Stimulated activated CD4-positive, alpha-beta T cell treated with anti-CD3 and anti-CD28 coated beads, Interleukin-1b, Interleukin-23, amount 100 ng/mL, for 24 hours (primary cell): ENCODE measurements at places on chromosomes 16 and 17.

DNA sequence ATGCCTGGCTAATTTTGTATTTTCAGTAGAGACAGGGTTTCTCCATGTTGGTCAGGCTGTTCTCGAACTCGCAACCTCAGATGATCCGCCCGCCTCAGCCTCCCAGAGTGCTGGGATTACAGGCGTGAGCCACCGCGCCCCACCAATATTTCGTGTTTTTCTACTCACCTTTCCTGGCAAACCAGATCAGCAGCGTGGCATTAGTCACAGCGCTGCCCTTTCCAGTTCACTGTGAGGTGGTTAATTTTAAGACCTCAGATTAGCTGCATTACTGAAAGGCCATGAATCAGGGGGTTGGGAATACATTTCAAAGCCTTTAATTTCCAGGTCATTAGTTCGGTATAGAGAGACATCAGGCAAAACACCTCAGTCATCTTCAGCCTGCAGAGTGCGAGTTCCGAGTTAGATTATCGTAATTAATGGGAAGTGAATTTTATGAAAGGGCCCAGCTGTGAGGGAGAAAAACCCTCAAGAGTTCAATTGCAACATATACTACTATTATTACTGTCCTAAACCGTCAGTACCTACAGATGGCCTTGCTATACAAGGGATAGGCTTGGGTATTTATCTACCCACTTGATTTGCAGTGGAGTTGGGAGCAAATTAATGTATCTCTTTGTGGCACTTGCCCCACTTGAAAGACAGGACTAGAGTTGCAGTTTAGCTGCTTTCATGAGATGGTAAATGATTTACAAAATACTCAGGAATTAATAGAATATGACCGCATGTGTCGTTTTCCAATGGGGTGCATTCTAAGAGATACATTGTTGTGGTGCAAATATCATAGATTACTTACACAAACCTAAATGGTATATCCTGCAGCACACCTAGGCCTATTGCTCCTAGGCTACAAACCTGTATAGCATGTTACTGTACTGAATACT lies 2.1 kb upstream of the USP32 start:
- DNase-seq: no peak

DNA sequence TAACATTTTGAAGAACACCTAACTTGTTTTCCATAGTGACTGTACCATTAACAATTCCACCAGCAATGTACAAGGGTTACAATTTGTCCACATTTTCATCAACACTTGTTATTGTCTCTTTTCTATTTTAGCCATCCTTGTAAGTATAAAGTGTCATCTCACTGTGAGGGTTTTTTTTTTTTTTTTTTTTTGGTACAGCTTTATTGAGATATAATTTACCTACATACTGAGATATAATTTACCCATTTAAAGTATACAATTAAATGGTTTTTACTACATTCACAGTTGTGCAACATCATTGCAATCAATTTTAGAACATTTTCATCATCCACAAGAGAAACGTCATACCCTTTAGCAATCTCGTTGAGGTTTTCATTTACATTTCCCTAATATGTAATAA lies 17.9 kb upstream of the TMIGD1 start:
- no peak for DNase-seq

DNA sequence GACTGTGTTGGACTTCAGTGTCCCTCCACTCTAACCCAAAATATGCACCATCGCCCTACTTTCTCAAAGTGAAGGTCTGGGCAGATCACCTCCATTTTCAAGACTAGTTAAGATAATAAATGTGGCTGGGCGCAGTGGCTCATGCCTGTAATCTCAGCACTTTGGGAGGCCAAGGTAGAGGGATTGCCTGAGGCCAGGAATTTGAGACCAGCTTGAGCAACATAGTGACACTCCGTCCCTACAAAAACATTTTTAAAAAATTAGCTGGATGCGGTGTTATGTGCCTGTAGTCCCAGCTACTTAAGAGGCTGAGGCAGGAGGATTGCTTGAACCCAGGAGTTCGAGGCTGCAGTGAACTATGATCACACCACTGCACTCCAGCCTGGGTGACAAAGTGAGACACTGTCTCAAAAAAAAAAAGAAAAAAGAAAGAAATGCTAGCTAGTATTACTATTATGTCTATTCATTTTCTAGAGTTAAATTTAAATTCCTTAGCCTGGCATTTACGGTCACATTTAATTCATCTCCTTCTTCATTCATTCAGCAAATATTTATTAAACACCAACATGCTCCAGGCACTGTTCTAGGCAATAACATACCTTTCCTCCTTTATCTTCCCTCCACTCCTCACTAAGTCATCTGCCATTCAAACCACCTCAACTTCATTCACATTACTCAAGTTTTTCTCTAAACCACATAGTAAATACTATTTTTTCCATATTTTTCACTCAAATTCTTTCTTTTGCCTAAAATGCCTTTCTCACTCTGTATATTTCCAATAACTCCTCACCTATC lies 96.1 kb upstream of the XYLT1 start:
- no peak for DNase-seq

DNA sequence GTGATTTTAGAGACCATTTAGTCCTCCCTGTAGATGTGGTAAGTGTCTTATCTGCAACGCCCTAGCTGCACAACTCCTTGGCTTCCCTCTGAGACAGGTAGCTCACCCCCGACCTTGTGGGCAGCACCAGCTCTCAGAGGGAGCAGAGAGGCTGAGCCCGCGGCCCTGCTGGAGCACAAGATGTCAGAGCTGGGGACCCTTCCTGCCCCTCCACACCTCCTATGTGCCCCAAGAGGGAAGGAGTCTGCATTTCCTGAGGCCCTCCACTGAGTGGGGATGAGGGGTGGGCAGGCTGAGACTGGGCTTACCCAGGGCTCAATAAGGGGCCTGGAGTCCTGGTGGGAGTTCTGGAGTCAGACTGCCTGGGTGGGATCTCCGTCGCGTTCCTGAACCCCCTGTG lies 12.2 kb upstream of the ADGRG1 start:
- DNase-seq: no peak

DNA sequence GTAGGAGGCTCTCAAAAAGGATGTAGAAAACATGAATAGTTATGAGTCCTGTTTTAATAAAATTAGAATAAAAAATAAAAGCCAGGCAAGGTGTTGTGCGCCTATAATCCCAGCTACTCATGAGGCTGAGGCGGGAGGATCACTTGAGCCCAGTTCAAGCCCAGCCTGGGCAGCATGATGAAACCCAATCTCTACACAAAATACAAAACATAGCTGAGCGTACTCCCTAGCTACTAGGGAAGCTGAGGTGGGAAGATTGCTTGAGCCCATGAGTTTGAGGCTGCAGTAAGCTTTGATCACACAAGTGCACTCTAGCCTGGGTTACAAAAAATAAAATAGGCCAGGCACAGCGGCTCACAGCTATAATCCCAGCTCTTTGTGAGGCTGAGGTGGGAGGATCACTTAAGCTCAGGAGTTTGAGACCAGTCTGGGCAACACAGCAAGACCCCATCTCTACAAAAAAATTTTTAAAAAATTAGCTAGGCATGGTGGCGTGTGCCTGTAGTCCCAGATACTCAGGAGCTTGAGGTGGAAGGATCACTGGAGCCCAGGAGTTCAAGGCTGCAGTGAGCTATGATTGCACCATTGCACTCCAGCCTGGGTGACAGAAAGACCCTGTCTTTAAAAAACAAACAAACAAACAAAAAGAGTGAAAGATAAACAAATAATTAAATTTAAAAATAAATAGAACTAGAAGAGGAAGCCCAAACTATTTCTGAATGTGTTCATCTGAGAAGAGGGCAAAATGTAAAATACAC lies 17.2 kb upstream of the PRM1 start:
- no peak for DNase-seq

DNA sequence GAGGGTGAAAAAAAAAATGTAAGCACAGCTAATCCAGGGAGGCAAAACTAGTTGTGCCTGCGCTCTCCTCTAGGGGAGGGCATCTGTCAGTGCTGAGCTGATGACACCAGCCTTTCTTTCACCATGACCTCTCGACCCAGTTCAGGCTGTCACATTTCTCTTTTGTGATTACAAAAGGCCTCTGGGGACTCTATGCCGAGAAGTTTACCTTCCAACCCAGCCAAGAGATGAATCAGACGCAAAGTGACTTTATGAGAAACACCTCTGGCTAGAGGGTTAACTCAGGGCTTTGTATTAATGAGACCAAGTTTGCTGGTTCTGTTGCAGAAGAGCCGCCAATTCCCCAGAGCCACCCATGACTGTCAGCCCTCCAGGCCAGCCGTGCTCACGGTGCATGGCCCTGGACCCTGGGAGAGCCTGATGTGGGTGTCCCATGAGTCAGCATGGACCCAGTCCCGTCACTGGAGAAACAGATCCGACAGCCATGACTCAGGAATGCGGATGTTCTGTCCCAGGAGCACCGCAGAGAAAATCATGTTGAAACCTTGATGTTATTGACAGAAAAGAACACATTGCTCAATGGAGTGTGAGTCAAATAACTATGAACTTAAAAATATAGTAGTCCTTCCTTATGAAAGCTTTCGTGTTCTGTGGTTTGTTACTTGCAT lies 437.2 kb downstream of the HS3ST3B1 start:
- DNase-seq: no peak

- DNase-seq: no peak
Observed at GRCh38 chr17:9932491-9932890, 27.4 kb upstream of the RCVRN start.

GRCh38 chr17:82229698-82230608 lies 1.1 kb downstream of the SLC16A3 start:
- DNase-seq: no peak

GRCh38 chr16:56669005-56669839 lies at the start of gene MT1H:
MT1H (plus strand) TSS chr16:56669814; CDS start chr16:56669885, 71 bp downstream.
- no peak for DNase-seq

DNA sequence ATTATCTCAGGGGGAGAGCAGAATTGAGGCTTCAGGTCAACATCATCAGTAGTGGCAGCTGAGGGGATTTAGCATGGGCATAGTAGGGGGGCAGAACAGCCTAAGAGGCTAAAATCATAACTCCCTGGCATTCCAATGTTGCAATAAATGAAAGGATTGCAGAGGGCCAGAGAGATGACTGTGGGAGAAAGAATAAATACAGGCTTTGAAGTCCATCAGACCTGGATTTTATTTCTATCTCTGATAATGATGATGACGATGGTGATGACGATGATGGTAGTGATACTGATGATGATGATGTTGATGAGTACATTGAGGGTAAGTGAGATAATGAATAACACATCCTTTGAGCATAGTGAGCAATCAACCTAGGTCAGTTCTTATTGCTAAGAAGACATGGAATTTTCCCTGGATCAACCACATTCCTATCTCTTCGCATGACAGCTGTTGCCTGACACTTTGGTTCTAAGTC lies 107.4 kb upstream of the CDH11 start:
- no peak for DNase-seq

GRCh38 chr16:66004699-66005098 lies 361.8 kb upstream of the CDH5 start:
- DNase-seq: no peak

DNA sequence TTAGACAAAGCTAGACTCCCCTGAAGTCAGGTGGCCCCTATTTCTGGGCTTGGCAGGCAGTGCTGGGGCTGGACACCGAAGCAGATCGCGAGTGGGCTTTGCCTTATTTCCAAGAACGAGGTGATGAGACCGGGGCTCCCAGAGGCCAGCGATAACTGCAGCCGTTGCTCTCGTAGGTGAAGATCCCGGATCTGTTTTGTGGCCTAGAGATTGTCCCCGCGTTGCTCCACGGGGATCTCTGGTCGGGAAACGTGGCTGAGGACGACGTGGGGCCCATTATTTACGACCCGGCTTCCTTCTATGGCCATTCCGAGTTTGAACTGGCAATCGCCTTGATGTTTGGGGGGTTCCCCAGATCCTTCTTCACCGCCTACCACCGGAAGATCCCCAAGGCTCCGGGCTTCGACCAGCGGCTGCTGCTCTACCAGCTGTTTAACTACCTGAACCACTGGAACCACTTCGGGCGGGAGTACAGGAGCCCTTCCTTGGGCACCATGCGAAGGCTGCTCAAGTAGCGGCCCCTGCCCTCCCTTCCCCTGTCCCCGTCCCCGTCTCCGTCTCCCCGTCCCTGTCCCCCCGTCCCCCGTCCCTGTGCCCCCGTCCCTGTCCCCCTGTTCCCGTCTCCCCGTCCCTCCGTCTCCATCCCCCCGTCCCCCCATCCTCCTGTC lies 1.5 kb upstream of the TBCD start:
- no peak for DNase-seq

DNA sequence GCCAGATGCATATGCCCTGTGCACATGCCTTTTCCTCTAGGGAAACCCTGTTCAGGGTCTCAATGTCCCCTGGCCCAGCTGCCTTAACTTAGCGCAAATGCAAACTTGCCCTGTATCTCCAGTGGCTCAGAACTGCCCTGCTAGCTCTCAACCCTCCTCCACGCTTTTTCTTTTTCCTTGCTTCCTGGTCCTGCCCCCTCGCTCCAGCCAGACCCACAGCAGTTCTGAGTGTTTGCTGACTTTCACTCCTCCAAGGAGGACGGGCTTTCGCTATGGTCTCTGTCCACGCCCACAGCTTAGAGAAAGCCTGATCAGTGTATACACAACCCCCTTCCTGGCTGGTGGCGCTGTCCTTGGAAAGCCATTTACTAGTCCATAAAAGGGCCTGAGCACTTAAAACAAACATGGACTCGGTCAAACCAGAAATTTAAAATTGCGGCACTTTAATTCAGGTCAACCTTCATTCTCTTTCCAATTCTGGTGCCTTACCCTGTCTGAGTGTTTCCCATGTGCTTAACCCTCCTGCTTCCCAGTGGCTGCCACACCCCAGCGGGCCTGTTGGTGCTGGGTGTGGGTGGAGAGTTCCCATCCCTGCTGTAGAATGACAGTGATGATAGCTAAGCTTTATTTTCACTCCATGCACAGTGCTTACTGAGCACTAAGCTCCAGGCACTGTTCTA lies 15.6 kb upstream of the TMEM98 start:
- no peak for DNase-seq

- no peak for DNase-seq
Observed at GRCh38 chr16:75127713-75128415, 11.3 kb upstream of the LDHD start.

DNA sequence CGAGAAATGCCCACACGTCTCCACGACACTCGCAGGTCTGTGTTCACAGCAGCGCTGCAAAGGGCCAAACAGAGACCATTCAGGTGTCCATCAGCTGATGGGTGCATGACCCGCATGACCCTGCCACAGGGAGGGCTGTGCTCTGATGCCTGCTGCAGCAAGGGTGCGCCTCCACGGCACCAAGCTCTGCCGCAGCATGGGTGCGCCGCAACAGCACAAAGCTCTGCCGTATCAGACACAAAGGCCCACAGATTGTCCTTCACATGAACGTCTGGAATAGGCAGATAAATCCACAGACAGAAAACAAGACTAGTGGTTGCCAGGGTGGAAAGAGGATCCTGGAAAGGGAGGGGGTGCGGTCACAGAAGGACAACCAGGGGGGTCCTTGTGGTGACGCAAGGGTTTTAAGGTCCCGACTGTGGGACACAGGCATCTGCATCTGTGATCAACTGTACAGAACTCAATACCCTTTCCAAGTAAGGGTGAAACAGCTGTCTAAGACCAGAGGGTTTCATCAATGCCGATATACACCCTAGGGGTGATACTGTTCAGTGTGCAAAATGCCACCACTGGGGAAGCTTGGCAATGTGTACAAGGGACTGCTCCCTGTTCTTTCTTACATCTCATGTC lies 121.0 kb downstream of the ANKRD11 start:
- DNase-seq: no peak
